ENCODE measurements at places on chromosomes 12 and 14.

DNA sequence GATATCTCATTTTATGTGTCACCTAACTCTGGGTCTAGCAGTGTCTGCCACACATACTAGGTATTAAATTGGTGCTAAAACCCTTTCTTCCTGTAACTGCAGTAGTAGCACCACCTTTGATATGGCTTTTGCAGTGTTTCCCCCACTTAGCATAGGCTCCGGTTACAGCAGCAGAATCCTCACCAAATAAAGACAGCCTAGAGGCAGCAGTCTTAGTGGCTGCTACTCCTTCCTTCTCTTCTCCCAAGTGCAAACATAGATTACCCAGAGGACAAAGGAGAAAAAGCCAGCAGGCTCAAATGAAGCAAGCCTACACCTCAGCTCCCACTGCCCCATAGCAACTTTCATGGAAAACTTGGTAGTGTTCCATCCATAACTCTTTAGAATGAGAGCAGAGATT is 30.1 kb upstream of the ABCC9 start:
- no peak for DNase-seq

GRCh38 chr12:132130690-132131089 is 13.4 kb downstream of the DDX51 start:
- no peak for DNase-seq

- no peak for DNase-seq
Measured at GRCh38 chr14:93049867-93050331, 65.8 kb downstream of the ITPK1 start.

DNA sequence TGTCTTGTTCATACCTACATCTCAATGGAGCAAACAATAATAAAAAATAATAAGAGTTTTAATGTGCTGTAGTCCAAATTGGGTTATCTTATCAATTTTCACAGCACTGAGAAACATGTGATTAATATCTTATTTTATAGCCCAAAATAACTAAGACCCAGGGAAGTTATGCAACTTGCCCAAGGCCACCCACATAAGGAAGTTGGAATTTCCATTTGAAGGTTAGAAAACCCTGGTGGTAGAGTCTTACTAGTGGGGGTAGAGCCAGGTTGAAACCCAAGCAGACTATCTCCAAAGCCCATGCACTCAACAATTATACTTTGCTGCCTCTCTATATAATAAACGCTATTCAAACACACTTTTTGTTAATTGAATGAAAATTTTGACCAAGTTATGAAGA is 270.0 kb upstream of the CAND1 start:
- DNase-seq, result no peak

GRCh38 chr12:104310751-104311633 is 7.5 kb downstream of the EID3 start:
- DNase-seq, result no peak

DNA sequence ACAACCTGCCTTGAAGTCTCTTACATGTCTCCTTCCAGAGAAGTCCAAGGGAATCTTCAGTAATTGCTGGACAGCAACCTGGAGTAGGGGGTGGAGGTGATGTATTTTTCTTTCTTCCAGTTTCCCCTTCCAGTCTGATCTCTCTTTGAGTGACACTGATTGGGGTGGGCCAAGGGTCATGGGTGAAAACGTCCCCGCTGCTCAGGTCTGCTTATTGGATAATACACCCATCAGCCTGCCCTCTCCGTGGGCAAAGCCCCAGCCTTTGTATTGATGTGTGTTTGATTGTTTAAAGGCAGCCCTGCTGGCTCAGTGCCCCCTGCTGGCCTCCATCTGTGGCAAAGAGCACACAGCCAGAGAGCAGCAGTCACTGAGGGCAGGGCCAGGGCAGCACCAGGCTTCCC is 35.7 kb upstream of the ATP2A2 start:
- peak; percentile 58 for DNase-seq

DNA sequence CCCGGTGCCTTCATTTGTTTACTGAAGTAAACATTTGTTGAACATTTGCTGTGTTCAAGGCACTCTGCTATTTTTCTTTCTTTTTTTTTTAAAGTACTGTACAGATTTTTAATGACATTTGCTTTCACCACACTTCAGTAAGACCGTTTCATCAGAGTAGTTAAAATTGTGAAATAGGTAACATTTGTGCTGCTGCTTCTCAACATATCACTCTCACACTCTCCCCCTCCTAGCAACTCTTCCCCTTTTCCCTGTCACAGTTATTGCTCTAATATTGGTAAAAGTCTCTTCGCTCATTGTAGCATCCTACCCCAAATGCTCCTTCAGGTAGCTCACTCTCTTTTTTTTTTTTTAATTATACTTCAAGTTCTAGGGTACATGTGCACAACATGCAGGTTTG is 49.6 kb downstream of the SRGAP1 start:
- DNase-seq, result no peak

DNA sequence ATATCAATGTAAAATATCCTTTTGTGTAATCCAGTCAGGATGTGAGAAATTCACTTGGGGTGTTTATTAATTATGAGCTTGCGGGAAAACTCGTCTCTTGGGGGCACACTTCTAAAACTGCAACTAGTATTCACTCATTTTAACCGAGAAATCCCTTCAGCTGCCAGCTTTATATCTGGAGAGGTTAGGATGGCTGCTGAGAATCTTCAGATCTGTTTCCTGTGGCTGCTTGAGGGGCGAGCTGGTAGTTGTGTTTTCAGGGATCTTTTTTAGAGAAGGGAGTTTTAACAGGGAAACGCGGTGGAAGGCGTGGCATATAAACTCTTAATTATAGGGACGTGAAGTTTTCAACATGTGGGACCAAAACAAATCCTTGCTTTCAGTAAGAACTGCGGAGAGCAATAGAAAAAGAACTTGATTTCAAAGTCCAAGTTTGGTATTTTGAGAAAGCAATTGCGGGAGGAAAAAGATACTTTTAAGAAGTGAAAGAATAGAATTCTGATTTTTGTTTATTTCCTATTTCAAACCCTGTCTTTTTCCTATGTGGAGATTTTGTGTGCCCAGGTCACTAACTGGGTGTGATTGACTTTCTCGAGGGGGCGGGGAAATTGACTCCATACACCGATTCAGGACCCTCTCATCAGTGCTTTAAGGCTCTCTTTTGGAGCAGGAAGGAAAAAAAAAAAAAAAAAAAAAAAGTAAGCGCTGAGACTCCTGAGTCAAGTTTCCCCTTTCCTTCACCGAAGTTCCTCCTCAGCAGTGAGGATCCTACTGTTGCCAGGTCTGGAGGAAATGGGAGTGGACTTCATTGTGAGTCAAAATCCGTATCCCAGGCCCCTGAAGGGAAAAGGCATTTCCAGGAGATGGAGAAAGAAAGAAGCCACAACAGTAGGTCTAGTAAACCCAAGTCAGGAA is 1.1 kb downstream of the PPFIBP1 start:
- DNase-seq, result no peak

DNA sequence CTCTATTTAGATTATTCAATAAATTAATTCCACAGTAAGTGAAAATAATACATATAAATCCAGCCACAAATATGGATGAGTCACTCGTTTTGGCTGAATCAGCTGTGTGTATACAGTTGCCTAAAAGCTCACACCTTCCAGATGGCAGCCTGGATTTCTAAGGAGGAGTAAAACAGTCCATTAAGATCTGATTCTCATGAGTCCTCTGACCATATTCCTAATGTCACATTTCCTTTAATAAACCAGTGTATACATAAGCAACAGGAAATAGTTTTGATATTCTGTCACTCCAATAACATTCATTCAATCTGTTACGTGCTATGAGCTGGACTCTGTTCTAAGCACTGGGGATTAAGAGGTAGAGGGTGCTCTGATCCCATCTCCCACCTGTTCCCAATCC is 21.8 kb downstream of the MDM1 start:
- DNase-seq, result no peak

GRCh38 chr12:74984631-74985030 is 225.0 kb downstream of the KCNC2 start:
- DNase-seq, result no peak

Data from stimulated activated CD4-positive, alpha-beta T cell treated with anti-CD3 and anti-CD28 coated beads, Interleukin-4, amount 100 ng/mL, for 1 hour (primary cell).